ENCODE measurements at places on chromosomes 4 and X.

GRCh38 chr4:40831146-40831907 is 81.6 kb downstream of the NSUN7 start:
- no peak for DNase-seq

DNA sequence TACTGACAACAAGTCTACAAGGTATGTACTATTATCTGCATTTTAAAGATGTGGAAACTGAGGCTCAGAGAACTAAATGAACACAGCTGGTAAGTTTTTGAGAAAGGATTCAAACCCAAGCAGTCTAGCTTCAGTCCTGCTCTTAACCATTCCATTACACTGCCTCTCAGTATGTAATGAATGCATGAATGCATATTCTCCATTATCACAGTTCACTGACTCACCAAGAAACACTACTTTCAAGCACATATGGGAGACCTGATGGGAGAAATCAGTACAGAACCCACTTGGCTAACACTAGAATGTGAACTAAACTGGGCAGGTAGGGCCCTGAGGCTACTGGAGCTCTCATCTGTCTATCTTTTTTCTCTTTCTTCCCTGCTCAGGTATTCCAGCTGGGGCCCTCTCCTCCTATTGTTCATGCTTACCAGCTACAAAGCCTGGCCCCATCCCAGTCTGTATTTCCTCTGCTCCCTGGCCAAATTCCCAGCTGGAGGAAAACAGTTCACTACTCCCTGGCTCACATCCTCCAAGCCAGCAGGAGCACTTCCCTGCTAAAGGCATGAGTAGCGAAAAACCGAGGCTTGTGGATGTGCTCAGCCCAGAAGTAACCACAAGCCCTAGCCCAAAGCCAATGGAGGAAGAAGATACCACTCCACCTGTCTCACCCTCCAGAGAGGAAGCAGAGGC is 178.2 kb upstream of the ARHGEF9 start:
- DNase-seq: no peak

DNA sequence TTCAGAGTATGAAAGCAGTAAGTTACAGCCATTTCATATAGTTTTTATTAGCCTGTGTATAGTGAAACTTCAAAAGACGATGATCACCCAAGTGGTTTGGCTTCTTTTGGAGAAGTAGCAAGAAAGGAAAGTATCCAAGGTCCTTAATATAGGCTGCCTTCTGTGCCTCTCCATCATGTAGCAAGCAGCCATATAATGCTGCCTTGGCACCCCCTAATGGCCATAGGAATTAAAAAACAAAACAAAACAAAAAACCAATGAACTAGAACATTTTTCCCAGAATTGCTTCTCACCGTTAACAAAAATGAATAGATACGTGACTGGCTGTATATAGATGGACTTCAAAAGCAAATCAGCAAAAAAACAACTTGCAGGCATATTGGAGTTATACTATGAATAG is 18.9 kb downstream of the LAMP2 start:
- no peak for DNase-seq

DNA sequence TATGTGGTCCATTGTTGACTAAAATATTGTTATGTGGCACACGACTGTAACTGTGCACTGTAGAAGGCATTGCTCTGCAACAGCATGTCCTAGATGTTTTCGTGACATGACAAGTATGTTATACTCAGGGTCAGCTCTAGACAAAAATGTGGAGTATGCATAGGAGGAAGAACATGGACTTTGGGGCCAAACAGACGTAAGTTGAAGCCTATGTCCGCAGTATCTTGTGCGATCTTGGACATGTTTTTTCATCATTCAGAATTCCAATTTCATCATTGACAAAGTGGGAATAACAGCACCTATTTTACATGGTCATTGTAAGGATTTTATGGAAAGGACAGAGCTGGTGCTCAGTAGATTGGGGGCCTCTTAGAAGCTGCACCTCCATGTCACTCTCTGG is 27.7 kb upstream of the PROM1 start:
- DNase-seq: no peak

- DNase-seq: no peak
These were observed 181.3 kb downstream of the OR13H1 start for GRCh38 chrX:131725001-131725654.
